ENCODE measurements at places on chromosomes 6 and 20.

DNA sequence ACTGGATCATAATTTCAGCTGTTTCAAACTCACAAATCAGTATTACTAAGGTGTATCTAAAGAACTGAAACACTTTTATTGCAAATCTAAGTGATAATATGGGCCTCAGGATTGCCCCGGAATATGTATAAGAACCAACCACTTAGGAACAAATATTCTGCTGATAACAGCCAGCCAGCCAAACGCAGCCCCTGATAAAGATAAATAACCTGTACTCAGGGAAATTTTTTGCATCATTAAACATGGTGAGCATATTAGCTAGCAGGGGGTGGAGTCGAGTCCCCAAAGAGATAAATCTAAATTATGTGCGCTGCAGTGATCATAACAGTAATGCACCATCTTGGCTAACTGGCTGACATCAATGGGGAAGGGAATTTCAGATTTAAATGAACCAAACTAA is 410.2 kb upstream of the MAP3K7 start:
- DNase-seq = no peak

DNA sequence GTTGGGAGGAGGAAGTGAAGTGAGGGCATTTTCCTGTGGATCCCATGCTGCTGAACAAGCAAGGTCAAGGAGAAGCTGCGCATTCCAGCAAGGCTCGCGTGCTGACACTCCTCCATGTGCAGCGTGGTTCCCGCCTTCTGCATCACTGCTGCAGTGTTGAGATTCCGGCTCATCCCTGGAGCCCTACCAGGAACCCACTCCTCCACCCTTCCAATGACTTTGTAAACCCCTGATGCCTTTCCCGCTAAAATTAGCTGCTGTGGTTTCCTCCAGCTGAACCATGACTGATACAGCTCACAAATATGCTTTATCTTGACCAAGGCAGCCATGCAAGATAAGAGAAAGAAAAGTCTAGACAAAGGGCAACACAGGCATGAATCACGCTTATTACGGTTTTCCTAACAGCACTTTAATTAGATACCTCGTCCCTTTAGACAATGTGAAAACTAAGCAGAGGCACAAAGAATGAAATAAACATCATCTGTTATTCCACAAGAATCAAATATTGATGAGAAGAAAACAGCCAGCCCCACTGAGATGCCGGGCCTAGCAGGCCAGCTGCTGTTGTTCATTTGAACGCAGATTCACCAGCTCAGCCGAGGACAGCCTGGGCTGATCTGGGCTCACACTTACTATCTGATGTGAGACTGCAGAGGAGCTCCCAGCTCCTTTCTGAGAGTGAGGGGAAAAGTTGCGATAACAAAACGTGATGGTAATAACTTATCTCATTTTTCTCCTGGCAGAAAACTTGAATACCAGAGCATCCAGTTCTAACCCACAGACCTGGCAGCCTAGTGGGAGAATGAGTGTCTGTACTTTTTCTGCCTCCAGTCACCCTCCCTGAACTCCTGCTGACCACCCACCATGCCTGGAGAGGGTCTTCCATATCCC is 14.2 kb upstream of the BNIP5 start:
- no peak for DNase-seq

DNA sequence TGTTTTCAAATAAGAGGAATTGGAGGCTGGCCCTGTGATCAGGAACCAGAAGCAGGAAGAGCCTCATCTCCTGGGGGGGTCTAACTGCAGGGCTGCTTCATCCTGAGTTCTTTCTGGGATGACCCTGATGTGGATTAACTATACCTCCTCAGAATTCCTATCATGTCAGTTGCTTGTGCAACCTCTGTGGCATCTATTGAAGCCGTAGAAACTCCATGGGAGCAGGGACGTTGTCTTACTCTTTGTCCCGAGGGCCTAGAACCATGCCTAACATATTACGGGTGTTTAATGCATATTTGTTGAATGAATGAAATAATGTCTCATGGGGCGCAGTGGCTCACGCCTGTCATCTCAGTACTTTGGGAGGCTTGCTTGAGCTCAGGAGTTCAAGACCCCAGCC is 110.1 kb upstream of the AGPAT4 start:
- no peak for DNase-seq

GRCh38 chr6:166650824-166651807 is 24.1 kb upstream of the RPS6KA2 start:
- no peak for DNase-seq

GRCh38 chr6:119327810-119328209 is 21.8 kb downstream of the MAN1A1 start:
- no peak for DNase-seq

- no peak for DNase-seq
Observed at GRCh38 chr20:54025251-54025771, 45.1 kb downstream of the BCAS1 start.

GRCh38 chr6:10472634-10473033 is 48.5 kb upstream of the GCNT2 start:
- peak; percentile 22 for DNase-seq

GRCh38 chr6:79420054-79420453 is 117.2 kb downstream of the LCA5 start:
- no peak for DNase-seq

- no peak for DNase-seq
Observed at GRCh38 chr6:75437421-75437891, 56.1 kb downstream of the FILIP1 start.

GRCh38 chr6:139751179-139751578 is 376.7 kb upstream of the CITED2 start:
- no peak for DNase-seq

DNA sequence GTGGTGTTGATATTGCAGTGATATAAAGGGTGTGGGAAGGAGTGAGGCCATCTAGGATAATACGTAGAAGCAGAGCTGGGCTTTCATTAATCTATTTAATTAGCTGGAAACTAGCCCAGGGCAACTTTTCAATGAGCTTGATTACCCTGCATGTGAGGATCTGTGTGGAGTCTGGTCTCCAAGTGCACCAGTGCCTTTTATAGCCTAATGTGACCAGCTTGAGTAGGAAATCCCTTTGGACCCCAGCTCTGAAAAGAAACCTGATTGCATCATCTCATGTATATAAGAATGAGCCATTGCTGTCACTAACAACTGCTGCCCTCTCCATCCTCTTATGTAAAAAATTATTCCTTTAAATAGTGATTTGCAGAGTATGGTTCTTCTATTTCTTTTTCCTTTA is 72.6 kb downstream of the CD109 start:
- DNase-seq = no peak

- DNase-seq = no peak
Observed at GRCh38 chr6:140601021-140601808, 1226.8 kb upstream of the CITED2 start.

DNA sequence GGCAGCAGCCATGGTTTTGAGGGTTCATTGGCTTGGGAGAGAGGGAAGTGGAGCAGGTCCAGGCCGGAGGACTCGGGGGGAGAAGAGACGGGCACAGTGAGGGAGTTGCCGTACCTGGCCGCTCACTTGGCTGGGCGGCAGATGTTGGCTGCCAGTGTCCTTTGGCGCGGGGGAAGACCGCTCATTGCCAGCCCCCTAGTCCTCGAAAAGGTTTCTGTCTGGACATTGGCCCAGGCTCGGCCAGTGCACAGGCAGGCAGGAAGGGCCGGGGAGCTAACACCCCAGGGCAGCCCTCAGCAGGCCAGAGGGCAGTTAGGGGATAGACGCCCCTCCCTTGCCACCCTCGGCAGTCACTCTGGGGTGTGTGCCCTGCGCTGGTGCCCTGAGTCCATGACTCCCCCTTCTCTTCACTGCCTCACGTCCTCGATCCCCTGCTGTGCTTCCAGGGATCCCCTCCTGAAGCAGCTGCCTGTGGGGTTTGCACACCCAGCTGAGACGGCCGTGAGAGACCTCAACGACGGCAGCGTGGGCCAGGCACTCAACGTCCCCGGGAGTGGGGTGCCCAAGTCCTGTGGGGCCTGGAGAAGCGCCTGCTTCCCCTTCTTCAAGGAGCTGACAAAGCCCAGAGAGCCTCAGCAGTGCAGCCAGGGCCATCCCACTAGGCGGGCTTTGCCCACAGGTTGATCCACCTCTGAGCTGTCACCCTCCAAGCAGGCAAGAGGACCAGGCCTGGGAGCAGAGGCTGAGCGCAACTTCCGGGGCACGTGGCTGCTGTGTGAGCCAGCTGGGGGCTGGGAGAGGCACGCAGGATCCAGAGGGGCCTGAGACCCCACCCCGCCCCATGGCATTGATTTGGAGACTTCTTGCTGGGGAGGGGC is 20.4 kb downstream of the RBM38 start:
- no peak for DNase-seq

GRCh38 chr6:35581633-35582032 is 68.9 kb upstream of the TULP1 start:
- DNase-seq = no peak

- DNase-seq = no peak
Observed at GRCh38 chr6:136918706-136919105, 3.4 kb upstream of the SLC35D3 start.

DNA sequence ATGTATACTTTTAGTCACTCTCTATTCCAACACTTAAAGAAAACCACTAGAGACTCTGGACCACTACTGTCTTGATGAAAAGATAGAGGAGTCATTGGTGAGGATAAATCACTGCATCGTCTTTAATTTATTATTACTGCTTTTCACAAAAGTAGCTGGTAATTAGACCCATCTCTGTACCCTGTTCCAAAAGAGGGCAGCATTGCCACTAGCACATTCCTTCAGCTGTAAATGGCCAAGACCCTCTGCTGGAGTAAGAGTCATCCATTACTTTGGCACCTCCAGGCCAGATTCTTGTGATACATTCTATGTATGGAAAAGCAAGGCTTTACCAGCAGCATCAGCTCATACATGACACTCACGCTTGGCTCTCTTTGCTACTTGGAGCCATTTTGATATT is 49.5 kb upstream of the PREP start:
- DNase-seq = no peak

DNA sequence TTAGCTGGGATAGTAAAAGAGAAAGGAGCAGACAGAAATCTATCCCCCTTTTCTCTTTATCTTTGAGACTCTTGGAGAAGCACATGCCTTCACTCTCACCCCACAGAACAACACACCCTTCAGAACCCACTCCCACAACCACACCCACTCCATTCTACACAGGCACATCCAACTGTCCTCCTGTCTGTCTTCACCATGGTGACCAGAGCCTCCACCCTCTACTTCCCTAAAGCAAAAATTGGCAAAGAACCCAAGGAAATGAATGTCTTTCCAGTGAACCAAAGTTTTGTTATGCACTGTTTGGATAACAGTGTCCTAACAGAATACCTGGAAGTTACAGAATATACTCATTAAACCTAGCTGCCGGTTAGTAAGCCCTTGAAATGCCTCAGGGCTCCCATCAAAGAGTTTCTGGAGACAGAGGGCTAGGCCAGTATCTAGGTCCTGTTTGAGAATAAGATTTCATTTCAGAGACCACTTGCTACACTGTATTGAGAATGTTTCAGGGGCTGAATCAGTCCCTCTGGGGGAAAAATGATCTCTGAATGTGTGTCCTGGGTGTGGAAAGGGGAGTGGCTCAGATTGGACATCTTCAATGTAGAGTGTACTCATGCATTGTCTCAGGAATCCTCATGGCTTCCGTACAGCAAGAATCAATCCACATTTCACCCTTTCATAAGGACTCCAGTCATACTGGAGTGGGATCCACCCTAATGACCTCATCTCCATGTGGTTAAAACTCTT is 101.1 kb downstream of the LY86 start:
- peak; percentile 69 for DNase-seq

DNA sequence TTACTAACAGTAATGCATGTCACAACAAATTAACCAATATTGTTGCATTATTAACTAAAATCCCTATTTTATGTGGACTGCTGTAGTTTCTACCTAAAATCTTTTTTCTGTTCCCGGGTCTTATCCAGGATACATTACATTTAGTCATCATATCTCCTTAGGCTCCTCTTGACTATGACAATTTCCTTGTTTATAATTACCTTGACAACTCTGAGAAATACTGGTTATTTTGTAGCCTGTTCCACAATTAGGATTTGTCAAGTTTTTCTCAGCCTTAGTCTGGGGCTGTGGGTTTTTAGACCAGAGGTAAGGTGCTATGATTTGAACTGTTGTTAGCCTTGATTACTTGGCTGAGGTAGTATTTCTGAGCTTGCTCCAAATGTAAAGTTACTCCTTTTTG is 3.7 kb downstream of the FBXO5 start:
- no peak for DNase-seq

GRCh38 chr6:2558098-2558680 is 192.5 kb downstream of the MYLK4 start:
- DNase-seq = no peak

GRCh38 chr6:133892813-133893691 is 4.1 kb downstream of the TCF21 start:
- no peak for DNase-seq

DNA sequence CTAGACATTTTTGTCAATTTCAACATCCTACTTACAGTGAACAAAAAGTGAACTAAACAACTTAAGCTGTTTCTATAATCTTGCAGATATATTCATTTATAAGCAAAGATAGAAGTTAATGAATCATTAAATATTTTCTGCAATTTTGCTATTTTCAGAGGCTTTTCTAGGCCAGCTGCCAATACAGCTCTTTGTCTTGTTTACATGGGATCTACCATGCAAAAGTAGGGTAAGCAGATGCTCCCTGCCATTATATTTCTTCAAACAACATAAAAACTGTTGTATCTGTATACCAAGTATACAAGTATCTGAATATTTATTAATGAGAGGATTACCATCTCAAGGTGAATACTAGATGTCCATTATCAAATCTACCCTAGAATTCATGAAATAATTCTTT is 15.4 kb downstream of the PNISR start:
- DNase-seq = no peak

GRCh38 chr20:46401478-46401860 is 4.9 kb downstream of the ELMO2 start:
- DNase-seq = no peak

- DNase-seq = no peak
Observed at GRCh38 chr6:96075826-96076225, 60.1 kb downstream of the FUT9 start.

DNA sequence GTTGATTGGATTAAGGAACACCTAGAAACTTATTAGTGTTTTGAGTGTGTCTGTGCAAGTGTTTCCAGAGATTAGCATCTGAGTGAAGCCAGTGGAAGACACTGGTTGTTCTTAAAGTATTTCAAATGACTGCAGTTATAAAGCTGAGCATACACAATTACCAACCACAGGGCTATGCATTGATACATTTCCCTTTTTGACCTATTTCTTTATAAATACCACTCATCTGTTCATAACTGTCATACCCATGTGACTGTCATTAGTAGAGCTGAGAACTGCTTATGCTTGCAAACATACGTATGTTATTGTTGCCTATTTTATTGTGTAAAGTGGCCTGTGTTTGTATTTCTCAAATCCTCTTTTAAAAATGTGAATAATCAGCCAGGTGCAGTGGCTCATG is 15.3 kb upstream of the ZC3H12D start:
- peak; percentile 34 for DNase-seq

DNA sequence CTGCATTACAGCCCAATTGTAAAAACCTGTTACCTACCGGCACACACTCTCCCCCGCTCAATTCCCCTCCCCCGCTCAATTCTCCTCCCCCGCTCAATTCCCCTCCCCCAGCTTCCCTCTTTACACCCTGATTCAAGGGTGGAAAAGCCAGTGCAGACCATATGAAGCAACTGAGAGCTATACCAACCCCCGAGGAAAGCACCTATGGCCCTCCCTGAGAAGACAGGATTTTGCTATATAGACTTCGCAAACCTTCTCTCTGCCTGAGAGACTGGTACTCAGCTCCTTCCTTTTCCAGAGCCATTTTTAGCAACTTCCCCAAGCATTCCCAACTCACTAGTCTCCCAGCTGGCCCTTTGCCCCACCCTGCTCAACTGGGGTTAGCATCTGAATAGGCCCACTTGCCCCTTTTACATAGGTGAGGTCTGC is 7.6 kb downstream of the GNAS-AS1 start:
- no peak for DNase-seq

GRCh38 chr6:145544514-145544913 is 190.8 kb downstream of the EPM2A start:
- no peak for DNase-seq

- DNase-seq = no peak
Observed at GRCh38 chr6:131436358-131436757, 136.7 kb upstream of the ARG1 start.

Data from suppressor macrophage (primary cell).